Activated T-helper 1 cell treated with anti-CD3 and anti-CD28 coated beads, Interleukin-2, amount 50 U/mL, for 16 hours (primary cell): ENCODE measurements at places on chromosomes 12 and 14.

- DNase-seq: no peak
These were observed 217.2 kb downstream of the C12orf50 start for GRCh38 chr12:87812030-87812429.

DNA sequence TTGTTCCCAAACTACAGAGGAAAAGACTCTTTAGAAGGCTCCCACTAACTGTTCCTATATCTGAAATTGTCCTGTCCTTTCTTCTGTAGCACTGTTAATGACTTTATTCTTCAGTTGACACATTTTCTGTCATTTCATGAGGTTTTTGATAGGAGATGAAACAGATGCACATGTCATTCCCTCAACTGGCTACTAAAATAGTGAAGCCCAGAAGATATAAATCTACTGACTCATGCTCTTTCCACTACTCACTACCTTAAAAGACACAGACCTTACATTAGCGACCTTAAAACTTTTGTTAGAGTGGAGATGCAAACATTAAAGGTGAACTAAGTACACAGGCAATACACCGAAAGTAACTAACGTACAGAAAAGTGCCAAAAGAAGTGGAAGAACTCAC, 59.5 kb upstream of the ANKS1B start:
- no peak for DNase-seq

- DNase-seq: no peak
These were observed 315.8 kb downstream of the AEBP2 start for GRCh38 chr12:19755136-19755535.

GRCh38 chr14:59425322-59425935, 39.8 kb downstream of the GPR135 start:
- DNase-seq: no peak

- no peak for DNase-seq
These were observed 4.7 kb downstream of the RPS29 start for GRCh38 chr14:49581209-49582112.

- no peak for DNase-seq
These were observed 41.9 kb downstream of the DYRK4 start for GRCh38 chr12:4603946-4604345.

DNA sequence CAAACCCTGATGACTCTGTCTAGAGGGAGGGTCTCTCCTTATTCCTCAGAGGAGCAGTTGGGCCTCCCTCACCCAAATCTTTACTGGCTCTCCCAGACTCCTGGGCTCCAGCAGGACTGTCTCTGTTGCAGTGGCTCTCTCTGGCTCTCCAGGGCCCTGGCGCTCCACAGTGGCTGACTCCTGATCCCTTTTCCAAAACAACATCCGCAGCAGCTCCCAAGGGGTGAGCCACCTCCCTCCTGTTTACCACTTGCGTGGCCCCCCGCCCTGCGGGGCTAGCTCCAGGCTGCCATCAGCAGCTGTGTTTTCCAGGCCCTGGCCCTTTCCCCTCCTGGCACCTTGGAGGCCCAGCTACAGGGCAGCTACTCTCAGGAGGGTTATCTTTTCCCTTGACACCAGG, 123.5 kb downstream of the CALM1 start:
- DNase-seq: no peak

GRCh38 chr14:91931478-91932088, 15.9 kb downstream of the FBLN5 start:
- DNase-seq: no peak

- DNase-seq: no peak
These were observed 46.0 kb downstream of the MYO1H start for GRCh38 chr12:109393437-109394345.

GRCh38 chr12:3961591-3961990, 88.4 kb upstream of the PARP11 start:
- DNase-seq: no peak

- no peak for DNase-seq
These were observed 88.6 kb downstream of the EPS8 start for GRCh38 chr12:15700595-15700994.

- no peak for DNase-seq
These were observed 16.1 kb upstream of the SH2B3 start for GRCh38 chr12:111389635-111390034.

GRCh38 chr14:36510078-36510799, 9.8 kb downstream of the NKX2-1 start:
- no peak for DNase-seq

- no peak for DNase-seq
These were observed 30.7 kb downstream of the CSRP2 start for GRCh38 chr12:76848132-76848531.

DNA sequence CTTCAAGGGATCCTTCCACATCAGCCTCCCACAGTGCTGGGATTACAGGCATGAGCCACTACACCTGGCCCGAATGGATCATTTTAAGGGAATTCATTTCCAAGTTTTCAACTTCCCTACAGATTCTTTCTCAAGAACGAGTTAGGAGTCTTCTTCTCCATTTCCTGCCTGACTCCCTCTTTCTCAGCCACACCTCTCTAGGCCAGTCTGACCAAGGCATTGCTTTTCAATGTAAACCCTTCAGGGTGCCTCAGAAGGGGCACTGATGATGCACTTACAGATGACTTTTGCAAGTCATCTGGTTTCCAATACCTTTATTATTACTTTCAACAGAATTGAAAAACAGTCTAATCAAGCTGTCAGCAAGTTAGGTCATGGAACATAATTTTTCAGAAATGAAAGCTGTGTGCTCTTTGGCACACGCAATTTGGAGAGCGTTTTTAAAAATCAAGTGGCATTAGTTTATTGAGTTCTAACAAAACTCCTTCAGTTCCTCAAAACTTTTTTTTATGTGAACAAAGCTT, 47.2 kb downstream of the SVOP start:
- DNase-seq: no peak

DNA sequence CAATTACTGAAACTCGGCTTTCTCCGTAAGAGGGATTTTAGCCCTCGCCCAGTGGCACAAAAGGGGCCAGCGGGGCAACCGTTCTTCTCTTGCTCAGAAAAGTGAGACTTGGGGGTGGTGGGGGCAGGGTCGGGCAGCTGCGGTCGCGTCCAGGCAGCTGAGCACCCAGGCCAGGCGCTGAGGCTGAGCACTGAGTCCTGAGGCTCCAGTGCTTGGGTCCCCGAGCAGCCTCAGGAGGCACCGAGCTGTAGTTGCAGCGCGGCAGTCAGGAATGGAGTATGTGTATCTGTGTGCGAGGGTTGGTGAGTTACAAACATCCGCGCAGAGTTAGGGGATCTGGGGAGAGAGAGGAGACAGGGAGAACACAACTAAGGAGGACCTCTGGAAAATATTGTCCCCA, 4.1 kb upstream of the HOXC6 start:
- DNase-seq: no peak

GRCh38 chr12:64746663-64747062, 12.5 kb downstream of the GNS start:
- DNase-seq: no peak

DNA sequence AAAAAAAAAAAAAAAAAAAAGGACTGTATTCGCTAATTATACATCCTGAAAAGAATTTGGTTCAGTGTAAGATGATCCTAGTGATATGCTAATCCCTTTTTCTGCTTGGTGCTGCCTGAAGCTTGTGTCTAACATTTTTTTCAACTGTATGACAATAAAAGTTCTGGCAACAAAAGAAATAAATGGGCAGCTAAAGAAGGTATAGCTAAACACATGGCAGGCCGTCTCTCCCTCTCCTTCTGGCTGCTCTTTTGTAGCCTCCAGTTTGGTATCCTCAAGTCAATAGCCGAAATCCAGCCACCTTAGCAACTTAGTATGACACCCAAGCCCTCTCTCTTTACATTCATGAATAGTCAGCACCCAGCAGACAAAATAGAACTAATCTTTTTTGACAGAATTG, 198.3 kb upstream of the OTX2 start:
- DNase-seq: no peak

DNA sequence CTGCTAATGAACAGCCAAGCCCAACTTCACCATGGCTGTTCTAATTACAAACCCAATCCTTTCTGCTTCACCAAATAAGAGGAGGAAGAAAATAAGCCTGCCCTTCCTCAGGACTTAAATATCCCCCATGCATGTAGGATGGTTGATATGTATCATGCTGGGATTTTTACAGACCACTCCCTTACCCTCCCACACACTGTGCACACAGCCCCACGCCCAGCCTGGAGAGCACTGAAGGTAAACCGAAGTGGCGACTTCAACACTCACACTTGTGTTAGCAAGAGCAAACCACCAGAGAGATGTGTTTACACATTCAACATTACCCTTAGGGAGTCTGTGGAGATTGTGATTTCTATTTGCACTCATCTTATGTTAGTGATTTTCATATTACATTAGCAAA, 241.2 kb downstream of the EGLN3 start:
- no peak for DNase-seq

- no peak for DNase-seq
These were observed 101.6 kb downstream of the TSPAN9 start for GRCh38 chr12:3178671-3179313.

DNA sequence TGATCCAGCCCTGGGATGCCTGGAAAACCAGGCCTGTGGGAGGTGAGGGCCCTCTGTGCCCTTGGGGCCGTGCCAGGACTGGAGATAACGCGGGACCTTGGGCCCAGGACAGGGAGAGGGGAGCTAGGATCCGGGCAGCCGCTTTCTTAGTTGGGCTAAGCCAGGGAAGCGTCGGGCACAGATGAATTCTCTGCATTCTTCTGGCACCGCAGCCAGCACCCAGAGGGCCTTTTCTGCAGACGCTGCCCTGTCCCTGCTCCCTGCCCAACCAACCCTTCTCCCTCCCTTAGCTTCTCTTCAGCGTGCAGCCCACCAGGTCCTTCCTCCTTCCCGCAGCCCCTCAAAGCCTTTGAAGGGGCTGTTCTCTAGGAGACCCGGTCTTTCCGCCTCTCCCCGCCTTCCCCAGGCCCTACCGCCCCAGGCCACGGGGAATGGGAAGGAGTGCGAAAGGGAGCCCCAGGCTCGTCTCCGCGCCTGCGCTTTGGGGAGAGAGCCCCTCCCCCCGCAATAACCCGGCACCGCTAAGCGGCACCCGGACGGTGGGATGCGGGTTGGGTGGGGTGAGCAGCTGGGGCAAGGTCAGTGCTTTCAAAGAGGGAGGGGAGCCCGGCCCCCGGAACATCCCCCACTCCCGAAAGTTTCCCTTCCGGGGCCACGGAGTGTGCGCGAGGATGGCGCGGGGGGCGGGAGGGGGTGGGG, 663 bp downstream of the NCKAP5L start:
- no peak for DNase-seq

- no peak for DNase-seq
These were observed 29.3 kb downstream of the PRKCH start for GRCh38 chr14:61350427-61351270.

DNA sequence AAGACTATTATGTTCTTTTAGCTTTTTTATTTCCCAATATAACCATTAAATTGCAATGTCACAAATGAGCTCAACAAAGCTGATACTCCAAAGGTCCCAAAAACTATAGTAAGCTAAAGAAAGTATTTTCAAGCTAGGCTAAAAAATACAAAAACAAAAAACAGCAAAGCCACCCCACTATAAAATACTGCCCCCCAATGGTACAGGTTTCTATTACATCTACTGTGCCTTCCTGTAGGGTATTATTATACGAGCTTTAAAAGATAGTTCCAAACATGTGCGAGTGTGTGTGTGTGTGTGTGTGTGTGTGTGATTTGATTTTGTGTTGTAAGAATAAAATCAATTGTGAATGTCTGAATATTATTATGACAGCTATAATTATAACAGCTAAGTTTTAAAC, 1.1 kb downstream of the IFNG start:
- no peak for DNase-seq

DNA sequence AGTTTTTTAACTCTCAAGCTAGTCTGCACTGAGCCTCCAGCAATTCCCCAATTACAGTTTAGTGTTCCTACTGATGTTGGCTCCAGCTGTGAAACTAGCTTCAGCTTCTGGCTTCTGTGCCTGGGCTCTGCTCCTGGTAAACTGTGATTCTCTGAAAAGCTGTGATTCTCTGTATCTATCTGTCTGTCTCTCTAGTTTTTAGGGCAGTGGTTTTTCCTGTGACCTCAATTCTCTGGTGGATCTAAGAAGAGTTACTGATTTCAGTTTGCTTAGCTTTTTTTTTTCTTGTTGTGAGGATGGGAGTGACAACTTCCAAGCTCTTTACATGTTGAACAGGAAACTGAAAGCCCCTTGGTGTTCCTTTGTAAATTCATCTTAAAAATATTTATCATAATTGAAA, 3.8 kb upstream of the HIF1A start:
- DNase-seq: no peak

DNA sequence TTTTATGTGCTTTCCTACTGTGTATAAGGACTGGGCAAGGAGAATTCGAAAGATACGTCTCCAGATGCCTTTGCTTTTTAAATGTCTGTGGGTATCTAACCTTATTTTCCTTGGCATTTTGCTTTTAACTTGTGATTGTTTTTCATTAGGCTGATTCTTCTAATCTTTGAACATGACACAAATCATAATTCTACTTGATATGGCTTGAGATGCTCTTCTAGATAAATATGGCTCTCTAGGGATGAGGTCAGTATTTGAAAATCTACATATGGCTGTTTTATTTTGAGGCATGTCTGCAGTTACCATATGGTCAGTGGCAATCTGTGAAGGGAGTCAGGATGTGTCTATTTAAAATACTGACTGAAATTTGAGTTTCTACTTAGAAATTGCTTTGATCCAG, 139.2 kb downstream of the SLC2A13 start:
- DNase-seq: no peak

GRCh38 chr12:117321572-117321971, 39.9 kb downstream of the NOS1 start:
- DNase-seq: no peak

DNA sequence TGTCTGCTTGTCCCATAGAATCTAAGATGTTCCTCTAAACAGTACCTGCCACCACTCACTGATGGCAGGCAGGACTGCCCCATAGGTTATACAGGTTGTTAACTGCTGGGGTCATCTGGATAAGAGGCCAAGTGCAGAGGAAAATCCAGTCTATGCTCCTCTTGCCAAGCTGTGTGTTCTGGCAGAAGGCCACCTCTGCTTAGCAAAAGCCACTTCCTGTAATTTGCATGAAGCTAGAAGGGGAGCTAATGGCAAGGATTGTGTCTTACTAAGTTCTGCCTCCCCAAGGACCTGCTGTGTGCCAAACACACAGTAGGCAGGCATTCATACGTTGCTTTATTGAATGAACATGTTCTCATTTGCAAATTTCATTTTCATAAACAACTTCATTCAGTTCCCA, 445.4 kb downstream of the BCL11B start:
- DNase-seq: no peak

- DNase-seq: no peak
These were observed 225.2 kb upstream of the BTG1 start for GRCh38 chr12:92370828-92371227.

- no peak for DNase-seq
These were observed 10.0 kb downstream of the DDX51 start for GRCh38 chr12:132133952-132134652.

DNA sequence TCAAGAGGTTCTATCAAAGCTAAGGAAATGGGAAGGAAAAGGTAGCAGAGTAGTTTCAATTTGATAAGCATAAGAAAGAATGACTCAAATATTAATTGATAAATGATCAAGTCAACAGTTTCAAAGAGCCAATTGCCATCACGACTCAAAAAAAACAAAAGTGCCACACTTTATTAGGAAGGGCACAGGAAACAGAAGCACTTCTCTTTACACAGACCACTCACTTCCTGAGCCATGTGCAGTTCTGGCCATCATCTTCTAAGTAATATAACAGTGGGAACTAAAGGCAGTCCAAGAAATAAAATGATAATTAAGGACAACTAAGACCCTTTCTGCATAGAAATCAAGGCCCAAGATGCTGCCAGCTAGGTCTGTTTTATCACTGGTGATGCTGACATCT, 13.2 kb downstream of the TM7SF3 start:
- no peak for DNase-seq
